GM23248 (cell line): ENCODE measurements at places on chromosomes 4 and X. TPM values are rescaled to one million over a fixed set of nuclear protein-coding genes. Genes with fewer than 3 reads are reported as not detected.

The HSFX2 gene
- polyA plus RNA-seq, result not detected in 2 replicates

DNA sequence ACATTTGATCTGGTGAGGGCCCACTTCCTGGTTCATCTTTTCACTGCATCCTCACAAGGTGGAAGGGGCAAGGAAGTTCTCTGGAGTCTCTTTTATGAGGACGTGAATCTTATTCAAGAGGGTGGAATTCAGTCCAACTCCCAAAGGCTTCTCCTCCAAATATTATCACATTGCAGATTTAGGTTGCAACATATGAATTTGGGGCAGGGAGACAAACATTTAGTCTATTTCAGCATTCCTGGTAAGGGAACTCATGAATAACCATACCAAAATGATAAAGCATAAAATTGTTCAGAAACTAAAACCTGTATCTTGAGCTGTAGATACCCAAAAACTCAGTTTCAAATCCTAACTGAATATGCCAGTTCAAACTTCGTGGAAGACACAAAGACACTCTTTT, 246.8 kb downstream of the QDPR start:
- H3K4me1 ChIP-seq, result no peaks in the 10 kb centered on the region
- no peaks in the 10 kb centered on the region for H3K27me3 ChIP-seq
- H3K27ac ChIP-seq, result no peak overlapping the region
- H3K36me3 ChIP-seq, result no peaks in the 10 kb centered on the region
- DNase-seq, result no peak

The TMPRSS11E gene
- not detected in 2 replicates for polyA plus RNA-seq

GRCh38 chrX:138026211-138026610, 460.3 kb downstream of the ZIC3 start:
- H3K4me1 ChIP-seq, result no peaks in the 10 kb centered on the region
- H3K27me3 ChIP-seq, result no peaks in the 10 kb centered on the region
- no peak overlapping the region for H3K27ac ChIP-seq
- no peaks in the 10 kb centered on the region for H3K36me3 ChIP-seq
- H3K4me3 ChIP-seq, result no peak overlapping the region

GRCh38 chrX:825991-826390, 195.4 kb downstream of the SHOX start:
- no peaks in the 10 kb centered on the region for H3K27me3 ChIP-seq
- peak overlapping the region; percentile 18; the same call in 1 of the 2 replicates for H3K4me3 ChIP-seq
- peak; percentile 38 for DNase-seq
- H3K4me1 ChIP-seq, result no peaks in the 10 kb centered on the region

The GABRG1 gene
- 0.04 TPM in 1 of 2 replicates, not detected in the other for polyA plus RNA-seq

The DKK2 gene
- polyA plus RNA-seq, result 3.1 and 3.2 TPM in 2 replicates

DNA sequence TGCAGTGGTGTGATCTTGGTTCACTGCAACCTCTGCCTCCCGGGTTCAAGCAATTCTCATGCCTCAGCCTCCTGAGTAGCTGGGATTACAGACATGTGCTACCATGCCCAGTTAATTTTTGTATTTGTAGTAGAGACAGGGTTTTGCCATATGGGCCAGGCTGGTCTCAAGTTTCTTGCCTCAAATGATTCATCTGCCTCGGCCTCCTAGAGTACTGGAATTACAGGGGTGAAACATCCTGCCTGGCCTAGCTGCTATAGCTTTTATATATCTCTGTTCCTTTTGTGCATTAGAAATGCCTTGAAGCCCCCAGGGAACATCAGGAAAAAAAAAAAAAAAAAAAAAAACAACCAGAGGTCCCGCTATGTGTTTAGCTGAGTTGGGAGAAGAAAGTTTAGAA, 34.8 kb downstream of the UBE2K start:
- peak; percentile 90 for DNase-seq
- no peaks in the 10 kb centered on the region; the same call in 1 of the 2 replicates for H3K36me3 ChIP-seq
- H3K4me3 ChIP-seq, result no peak overlapping the region
